Dorsolateral prefrontal cortex (tissue), 122 donors: ENCODE measurements at places on chromosomes 2 and 18.

- no peak for DNase-seq
Observed at GRCh38 chr2:71069376-71069775, 928 bp downstream of the NAGK start.

DNA sequence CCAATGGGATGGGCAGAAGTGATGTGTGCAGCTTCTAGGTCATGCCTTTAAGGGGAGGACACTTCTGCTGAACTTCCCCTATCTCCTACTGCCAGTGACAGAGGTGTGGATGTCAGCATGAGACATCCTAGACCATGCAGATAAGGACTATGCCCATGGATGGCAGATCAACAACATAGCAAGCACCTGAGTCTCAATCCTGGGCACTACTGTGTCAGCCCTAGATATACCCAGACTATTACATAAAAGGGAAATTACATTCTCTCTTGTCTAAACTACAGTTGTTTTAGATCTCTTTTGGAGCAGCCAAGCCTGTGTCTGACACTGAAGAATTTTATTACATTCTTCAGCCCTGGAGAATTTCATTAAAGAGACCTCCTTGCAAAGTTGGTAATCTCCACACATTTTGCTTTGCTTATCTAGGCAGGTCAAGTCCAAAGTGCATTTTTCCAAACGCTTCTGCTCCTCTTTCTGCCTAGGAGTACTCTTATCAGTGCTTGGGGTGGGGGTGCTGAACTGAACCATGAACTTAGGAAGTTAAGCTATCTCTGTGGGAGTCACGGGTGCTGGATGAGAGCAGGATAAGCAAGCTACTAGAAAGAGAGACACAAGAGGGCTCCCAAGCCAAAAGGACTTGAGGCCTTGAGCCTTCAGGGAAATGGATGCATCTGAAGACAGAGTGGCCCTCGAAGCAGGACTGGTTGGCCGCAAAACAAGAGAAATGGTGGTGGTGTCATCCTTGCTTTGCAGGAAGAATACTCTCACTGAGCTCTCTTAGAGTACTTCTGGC, 95.2 kb upstream of the SPRED2 start:
- no peak for DNase-seq

- no peak for DNase-seq
Observed at GRCh38 chr2:3445891-3446290, 66.4 kb downstream of the TRAPPC12 start.

DNA sequence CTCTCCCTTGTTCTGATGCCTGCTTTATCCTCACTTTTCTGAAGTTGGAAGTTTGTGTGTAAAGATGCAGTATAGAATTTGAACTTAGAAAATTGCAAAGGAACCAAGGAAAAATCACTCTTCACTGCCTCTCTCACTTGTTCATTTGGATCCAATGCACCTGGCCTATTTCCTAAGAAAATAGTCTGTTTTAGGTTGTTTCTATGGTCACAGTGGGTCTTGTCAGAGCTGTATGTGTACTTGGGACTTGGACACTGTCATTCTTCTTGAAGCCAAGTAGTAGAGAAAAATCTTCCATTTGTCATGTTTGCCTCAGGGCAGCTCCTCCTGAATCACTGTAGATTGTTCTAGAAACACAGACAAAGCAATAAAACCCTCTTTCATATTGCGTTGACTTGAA, 80.3 kb upstream of the SESTD1 start:
- no peak for DNase-seq

GRCh38 chr2:17558878-17559277, 18.4 kb downstream of the VSNL1 start:
- peak; percentile 35 for DNase-seq

DNA sequence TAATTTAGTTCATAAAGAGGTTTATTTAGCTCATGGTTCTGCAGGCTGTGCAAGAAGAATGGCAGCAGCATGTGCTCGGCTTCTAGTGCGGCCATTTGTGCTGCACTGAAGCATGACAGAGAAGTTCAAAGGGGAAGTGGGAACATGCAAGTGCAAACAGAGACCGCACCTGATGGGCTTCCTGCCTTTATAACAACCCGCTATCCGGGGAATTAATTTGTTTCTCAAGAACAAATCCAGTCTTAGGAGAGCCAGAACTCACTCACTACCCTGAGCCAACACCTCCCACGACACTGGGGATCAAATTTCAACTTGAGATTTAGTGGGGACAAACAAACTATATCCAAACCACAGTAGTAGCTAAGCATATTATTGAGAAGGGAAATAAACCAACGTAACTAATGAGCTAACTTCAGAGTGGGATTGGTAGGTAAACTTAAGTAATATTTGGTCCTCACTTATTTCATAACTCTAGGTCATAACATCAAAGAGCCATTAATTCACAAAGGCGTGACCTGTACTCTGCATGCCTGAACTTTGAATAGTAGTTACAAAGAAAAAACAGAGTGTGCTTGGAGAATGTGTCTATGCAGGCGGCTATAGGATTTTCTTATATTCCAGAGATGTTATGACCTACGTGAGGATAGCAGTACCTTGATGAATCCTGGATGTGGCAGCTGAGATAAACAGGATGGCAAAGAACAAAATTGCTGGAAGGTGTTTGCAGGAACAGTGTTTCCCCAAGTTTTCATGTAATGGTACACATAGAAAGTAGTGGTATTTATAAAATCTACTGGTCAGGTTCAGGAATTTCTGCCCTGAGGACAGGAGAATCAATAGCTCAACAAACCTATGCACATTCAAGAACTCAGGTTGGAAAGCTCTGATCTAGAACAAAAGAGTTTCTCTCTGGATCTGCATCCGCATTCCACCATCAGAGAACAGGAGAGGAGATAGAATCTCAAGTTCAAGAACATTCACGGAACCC, 845.9 kb upstream of the ID2 start:
- DNase-seq: no peak

GRCh38 chr2:178296394-178297090, 102.2 kb downstream of the OSBPL6 start:
- DNase-seq: no peak

DNA sequence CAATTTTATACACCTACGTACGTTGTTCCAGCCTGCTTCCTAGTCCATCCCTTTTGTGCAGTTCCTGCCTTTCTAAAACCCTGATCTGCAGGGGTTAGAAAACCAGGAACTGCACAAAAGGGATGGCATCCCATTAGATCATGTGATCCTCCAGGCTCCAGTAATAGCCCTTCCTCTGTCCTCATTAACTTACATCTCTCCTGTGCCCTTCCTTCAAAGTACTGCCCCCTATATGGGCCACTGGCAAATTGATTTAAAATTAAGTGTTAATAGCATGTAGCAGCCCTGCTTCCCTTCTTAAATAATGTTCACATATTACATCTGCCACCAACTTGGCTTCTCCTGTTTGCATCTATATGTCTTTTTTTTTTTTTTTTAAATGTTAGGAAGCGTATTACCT, 61.3 kb upstream of the NXPH2 start:
- no peak for DNase-seq

GRCh38 chr2:160472839-160473251, 20.8 kb downstream of the RBMS1 start:
- no peak for DNase-seq

DNA sequence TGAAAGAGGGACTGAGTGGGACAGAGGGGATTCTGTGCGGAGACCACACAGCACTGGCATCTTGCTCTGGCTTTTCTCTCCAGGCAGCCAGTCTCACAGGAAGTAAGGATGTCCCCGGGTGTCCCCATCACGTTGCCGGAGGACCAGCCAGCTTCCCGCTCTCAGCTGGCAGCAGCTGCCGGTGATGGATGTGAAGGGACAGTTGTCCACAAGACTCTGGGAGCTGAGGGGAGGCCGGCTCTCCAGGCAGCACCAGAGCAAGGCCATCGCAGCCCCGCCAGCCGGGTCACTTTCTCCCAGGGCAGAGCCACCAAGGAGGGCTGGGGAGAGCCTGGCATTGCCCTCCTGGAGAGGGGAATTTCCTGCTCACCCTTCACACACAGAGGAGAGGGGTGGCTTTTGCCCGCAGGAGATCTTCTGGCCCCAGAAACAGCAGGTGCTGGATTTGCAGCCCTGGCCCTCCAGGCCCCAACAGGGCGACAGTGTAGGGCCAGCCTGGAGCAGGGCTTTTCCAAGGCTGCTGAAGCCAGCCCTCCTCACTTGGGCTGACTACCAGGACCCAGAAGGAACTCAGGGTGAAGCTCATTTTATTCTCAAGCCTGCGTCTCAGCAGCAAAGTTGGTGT, 24.0 kb upstream of the B3GNT7 start:
- peak; percentile 56 for DNase-seq

GRCh38 chr2:108621687-108622681, 87.7 kb downstream of the LIMS1 start:
- no peak for DNase-seq

- no peak for DNase-seq
Observed at GRCh38 chr2:199575416-199575815, 117.7 kb upstream of the SATB2 start.

DNA sequence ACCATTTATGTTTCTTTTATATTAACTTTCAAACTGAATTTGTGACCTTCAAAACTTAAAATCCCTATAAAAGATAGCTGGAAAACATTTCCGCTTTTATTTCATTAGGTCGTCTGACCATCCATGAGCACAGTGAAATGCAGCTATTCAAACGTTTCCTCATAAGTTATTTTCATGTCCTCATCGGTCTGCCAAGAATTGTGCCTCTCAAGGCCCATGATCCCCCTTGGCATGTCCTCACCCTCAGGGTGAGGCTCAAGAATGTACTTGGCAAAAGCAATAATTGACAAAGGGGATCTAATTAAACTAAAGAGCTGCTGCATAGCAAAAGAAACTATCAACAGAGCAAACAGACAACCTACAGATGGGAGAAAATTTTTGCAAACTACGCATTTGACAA, 12.4 kb downstream of the SLC66A2 start:
- peak; percentile 8 for DNase-seq

- no peak for DNase-seq
Observed at GRCh38 chr18:59033359-59033758, 106.3 kb upstream of the SEC11C start.

DNA sequence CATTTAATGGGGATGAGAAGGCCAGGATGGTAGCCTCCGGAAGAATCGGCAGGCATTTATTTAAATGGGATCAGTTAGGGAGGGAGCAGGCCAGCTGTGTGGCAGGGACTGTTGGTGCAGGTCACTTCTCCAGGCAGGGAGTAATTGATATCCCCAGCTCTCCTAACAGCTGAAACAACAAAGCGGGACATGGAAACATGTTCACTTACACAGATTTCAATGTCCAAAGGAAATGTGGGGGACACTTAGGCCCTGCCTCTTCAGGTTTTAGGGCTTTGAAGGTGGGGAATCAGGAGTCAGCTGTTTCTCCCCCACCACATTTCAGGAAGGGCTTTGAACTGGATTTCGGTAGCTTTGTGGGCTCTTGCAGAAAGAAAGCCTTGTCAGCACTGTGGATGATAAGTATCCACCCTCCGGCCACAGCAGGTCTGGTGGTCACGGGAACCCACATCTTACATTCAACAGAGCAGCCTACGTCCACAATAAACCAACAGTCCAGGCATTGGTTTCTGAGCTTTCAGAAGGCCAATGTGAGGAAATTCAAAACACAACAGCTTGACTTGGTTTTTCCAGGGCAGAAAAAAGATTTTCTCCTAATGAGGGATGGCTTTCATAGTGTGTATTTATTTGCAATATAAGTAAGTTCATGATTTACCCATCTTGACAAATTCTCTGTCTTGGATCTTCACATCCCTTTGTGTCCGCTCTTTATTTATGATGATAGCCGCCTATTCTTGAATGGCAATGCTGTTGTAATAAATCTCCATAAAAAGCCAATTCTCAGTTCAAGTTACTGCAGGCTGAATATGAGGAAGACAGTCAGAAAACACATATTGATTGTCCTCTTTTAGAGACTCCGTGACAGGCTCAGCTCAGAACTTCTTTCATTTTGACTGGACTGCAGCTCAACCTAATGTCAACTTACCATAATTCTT, 96.6 kb upstream of the NRP2 start:
- no peak for DNase-seq
